GM12878 (cell line): ENCODE measurements at places on chromosomes 11 and 22.

- H3K36me3 ChIP-seq: peaks cover 11% of the 10 kb centered on the region; the same call in 1 of the 2 replicates
- DNase-seq: peak; percentile 81
- H3K27ac ChIP-seq: peak overlapping the region; percentile 93
- H3K4me3 ChIP-seq: peak overlapping the region; percentile 67
These were observed 5.5 kb downstream of the KIAA0930 start for GRCh38 chr22:45235101-45235777.

- no peak for DNase-seq
- H3K4me1 ChIP-seq: no peaks in the 10 kb centered on the region
- H3K4me3 ChIP-seq: no peak overlapping the region
- no peak overlapping the region for H3K27ac ChIP-seq
- no peaks in the 10 kb centered on the region for H3K27me3 ChIP-seq
These were observed 28.4 kb upstream of the SCN3B start for GRCh38 chr11:123682696-123683410.

- H3K4me1 ChIP-seq: no peaks in the 10 kb centered on the region; the same call in 1 of the 2 replicates
- no peak for DNase-seq
- H3K36me3 ChIP-seq: no peaks in the 10 kb centered on the region
These were observed 6.9 kb upstream of the MUC5AC start for GRCh38 chr11:1150769-1151365.

DNA sequence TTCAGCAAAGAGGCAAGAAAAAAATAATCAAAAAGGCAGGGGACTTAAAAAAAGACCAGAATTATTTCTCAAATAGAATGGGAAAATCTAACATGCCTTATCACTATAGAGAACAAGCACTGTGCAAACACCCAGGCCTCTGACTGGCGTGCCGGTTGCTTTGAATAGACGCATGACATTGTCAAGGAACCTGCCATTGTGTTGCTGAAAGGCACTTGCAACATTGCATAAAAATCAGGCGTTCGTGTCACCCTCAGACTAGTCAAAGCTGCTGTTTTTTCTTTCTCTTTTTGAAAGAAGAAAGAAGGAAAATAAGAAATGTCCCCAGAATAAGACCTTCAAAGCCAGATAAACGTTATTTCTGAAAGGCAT is 549.3 kb upstream of the CADM1 start:
- H3K36me3 ChIP-seq: no peaks in the 10 kb centered on the region
- DNase-seq: no peak
- H3K4me1 ChIP-seq: no peaks in the 10 kb centered on the region
- H3K27ac ChIP-seq: no peak overlapping the region

GRCh38 chr22:30021881-30022619 is 58.2 kb upstream of the HORMAD2 start:
- H3K4me1 ChIP-seq: no peaks in the 10 kb centered on the region
- no peak overlapping the region for H3K4me3 ChIP-seq
- H3K27me3 ChIP-seq: no peaks in the 10 kb centered on the region
- H3K36me3 ChIP-seq: peaks cover 9% of the 10 kb centered on the region
- no peak overlapping the region for H3K27ac ChIP-seq

- H3K4me3 ChIP-seq: no peak overlapping the region
- H3K36me3 ChIP-seq: no peaks in the 10 kb centered on the region
- no peak overlapping the region for H3K27ac ChIP-seq
- no peaks in the 10 kb centered on the region; the same call in 1 of the 2 replicates for H3K27me3 ChIP-seq
- H3K4me1 ChIP-seq: 0 out of 2 replicates have a peak, but pooled peaks cover 1% of the 10 kb centered on the region
- no peak for DNase-seq
These were observed 1.9 kb downstream of the MS4A10 start for GRCh38 chr11:60786811-60787567.

DNA sequence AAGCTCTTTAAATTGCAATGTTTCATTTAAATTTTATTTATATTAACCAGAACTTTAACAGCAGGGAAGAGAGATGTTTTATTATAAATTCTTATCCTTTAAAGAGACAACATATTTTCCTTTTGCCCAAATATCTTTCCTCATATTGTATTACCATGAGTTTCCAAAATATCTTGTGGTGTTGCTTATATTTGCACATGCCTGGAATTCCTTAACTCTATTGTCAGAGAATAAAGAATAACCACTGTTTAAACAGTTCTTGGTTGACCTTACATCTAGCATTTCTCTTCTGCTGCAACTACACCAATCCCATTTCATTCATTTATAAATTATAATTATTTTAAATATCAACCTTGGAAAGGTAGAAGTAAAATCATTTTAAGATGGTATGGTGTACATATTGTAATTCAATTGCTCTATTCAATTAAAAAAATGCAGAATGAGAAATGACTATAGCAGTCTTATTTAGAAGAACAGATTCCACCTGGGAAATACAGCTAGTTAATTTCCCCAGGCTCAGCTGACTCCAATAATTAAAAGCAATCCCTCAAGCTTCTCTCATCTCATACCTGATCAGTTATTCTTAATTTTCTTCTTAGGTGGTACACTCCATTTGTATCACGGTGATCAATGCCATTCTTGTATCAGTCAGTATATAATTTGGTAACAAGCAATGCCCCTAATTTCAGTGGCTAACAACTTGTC is 923.3 kb downstream of the KCNA4 start:
- no peaks in the 10 kb centered on the region for H3K4me1 ChIP-seq
- H3K27ac ChIP-seq: no peak overlapping the region
- H3K27me3 ChIP-seq: no peaks in the 10 kb centered on the region
- no peak for DNase-seq

GRCh38 chr11:33116535-33116934 is 44.7 kb downstream of the CSTF3 start:
- no peak for DNase-seq
- no peak overlapping the region for H3K4me3 ChIP-seq
- no peaks in the 10 kb centered on the region for H3K36me3 ChIP-seq
- H3K27ac ChIP-seq: no peak overlapping the region
- H3K4me1 ChIP-seq: no peaks in the 10 kb centered on the region

DNA sequence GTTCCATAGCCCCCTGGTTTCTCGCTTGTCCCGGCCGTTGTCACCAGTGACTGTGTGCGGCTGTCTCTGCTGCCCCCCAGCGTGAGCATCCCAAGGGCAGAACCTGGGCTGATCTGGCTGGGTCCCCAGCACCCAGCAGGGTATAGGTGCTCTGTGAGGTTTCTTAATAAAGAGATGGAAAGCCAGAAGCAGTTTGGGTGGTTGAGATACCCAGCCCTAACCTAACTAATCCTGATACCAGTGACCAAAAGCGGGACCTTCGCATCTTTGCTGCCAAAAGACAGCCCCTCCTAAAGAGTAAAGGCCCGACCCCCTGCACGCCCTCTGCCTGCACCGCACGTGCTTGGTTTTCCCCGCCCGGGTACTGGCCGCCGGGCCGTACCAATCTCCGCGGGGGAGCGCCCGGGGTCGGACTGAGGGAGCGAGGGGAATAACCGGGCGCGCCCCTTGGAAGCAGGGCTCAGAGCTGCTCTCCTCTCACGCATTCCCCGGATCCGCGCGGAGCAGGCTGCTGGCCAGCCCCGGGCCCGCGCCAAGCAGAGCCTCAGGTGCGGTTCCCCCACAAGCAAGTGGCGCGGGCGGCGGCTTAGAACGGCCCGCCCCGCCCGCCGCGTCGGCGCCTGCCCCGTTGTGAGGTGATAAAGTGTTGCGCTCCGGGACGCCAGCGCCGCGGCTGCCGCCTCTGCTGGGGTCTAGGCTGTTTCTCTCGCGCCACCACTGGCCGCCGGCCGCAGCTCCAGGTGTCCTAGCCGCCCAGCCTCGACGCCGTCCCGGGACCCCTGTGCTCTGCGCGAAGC is at the start of gene DGAT2:
TSS of gene DGAT2 (plus strand) at position 667 of the 797 bp plus-strand sequence. CDS start 214 bp downstream, outside the sequence.
- H3K4me3 ChIP-seq: peak within 1 kb of the TSS; percentile 79
- no peaks in the 10 kb centered on the region for H3K27me3 ChIP-seq

DNA sequence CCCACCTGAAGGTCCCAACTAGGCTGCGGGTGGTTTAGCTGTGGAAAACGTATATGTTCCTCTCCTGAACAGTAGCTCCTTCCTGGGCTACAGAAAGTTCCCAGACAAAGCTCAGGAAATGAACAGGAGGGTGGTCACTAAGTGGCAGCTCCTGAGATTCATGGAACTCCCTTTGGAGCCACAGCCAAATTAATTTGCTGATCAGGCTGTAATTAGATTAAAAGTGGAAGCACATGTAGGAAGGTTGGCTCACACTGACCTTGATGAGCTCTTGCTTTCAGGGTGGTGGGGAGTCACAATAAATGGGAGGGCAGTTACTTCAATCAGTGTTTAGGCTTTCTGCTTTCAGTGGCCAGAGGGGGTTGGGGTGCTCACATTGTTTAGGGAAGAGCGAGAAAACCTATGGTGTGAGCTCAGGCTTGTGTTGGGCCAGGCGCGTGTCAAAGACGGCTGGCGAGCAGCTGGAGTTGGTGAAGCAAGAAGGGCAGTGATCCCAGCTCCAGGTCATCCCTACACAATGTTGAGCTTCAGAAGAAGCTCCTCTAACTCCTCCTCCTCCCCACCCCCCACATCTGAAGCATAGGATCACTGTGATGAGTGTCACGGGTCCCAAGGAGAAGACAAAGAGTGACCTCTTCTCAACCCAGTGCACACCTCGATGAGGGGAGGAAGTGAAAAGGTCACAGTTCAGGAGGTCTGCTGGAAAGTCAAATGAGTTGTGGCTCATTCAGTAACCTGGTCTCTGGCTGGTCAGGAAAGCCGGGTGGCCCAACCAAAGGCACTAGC is 42.5 kb downstream of the CLPB start:
- peak overlapping the region; percentile 55 for H3K27ac ChIP-seq
- no peaks in the 10 kb centered on the region for H3K36me3 ChIP-seq
- DNase-seq: peak; percentile 37
- H3K27me3 ChIP-seq: no peaks in the 10 kb centered on the region
- H3K4me3 ChIP-seq: peak overlapping the region; percentile 7; the same call in 1 of the 2 replicates
- H3K4me1 ChIP-seq: peaks cover 40% of the 10 kb centered on the region

GRCh38 chr11:742156-742546 is 5.1 kb upstream of the TALDO1 start:
- H3K27me3 ChIP-seq: no peaks in the 10 kb centered on the region
- no peak overlapping the region for H3K27ac ChIP-seq
- H3K4me3 ChIP-seq: no peak overlapping the region
- DNase-seq: no peak

DNA sequence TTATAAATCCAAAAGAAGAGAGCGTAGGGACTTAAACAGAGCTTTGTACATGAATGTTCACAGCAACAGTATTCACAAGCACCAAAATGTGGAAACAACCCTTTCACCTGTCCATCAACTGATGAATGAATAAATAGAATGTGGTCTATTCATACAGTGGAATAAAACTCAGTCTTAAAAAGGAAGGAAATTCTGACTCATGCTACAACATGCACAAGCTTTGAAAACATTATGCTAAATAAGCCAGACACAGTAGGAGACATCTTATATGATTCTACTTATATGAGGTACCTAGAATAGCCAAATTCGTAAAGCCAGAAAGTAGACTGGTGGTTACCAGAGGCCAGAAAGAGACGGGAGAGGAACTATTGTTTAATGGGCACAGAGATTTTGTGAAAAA is 74.3 kb downstream of the SHANK2 start:
- no peaks in the 10 kb centered on the region for H3K4me1 ChIP-seq
- DNase-seq: no peak
- H3K4me3 ChIP-seq: no peak overlapping the region
- H3K27me3 ChIP-seq: no peaks in the 10 kb centered on the region

GRCh38 chr11:10913075-10913474 is 55.2 kb upstream of the ZBED5 start:
- H3K27ac ChIP-seq: no peak overlapping the region
- no peak for DNase-seq
- H3K4me3 ChIP-seq: no peak overlapping the region
- H3K4me1 ChIP-seq: no peaks in the 10 kb centered on the region

DNA sequence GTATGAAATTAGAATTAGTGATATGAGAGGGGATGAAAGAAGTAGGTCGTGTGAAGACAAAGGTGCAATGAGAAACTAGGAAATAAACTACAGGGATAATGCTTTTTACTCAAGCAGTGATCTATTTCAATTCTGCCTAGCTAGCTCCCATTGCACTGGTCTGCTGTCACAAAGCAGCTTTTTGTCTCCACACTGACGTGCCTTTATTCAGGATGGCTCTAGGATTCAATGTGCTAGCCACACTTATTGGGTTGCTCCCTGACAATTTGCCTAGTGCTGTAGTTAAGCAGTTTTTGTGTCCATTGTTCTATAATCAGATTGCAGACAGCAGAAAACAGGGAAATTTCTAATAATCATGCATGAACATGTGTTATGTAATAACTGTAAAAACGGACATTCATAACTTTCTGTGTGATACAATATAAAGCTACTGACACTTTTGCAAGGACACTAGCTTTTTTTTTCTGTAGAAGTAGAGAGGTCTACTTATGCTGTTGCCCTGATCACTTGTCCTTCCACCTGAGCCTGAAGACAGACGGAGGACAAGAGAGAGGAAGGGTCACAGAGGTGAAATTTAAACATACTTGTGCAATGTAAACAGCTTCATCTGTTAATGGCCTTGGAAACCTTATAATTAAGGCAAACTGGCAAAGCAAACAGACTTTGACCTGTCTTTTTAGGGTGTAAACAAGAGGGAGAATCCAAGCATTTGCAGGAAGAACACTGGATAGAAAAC is 269.6 kb downstream of the LRRC4C start:
- no peak overlapping the region for H3K27ac ChIP-seq
- no peaks in the 10 kb centered on the region for H3K27me3 ChIP-seq
- no peak for DNase-seq

DNA sequence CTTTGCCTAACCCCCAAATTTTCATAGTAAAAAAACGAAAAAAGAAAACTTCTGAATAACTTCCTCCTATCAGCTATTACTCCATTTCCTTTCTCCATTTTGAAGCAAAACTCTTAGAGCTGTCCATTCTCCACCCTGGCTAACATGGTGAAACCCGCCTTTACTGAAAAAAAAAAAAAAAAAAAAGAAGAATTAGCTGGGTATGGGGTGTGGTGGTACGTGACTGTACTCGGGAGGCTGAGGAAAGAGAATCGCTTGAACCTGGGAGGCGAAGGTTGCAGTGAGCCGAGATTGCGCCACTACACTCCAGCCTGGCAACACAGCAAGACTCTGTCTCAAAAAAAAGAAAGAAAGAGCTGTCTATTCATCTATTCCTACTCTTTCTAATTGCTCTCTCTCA is 11.3 kb upstream of the NXF1 start:
- no peak overlapping the region for H3K4me3 ChIP-seq
- no peak for DNase-seq
- H3K27me3 ChIP-seq: no peaks in the 10 kb centered on the region
- no peaks in the 10 kb centered on the region for H3K4me1 ChIP-seq

- no peak within 1 kb of the TSS for H3K4me3 ChIP-seq
- DNase-seq: no peak
- H3K27ac ChIP-seq: no peak within 1 kb of the TSS
- H3K4me1 ChIP-seq: no peaks in the 10 kb centered on the region
- no peaks in the 10 kb centered on the region for H3K27me3 ChIP-seq
These were observed at the start of gene INPP5J for GRCh38 chr22:31122532-31123291. Gene INPP5J, plus strand, starts transcription at chr22:31122966. Its CDS starts 49 bp downstream, at chr22:31123015.
